ENCODE measurements at places on chromosomes 6 and 20.

DNA sequence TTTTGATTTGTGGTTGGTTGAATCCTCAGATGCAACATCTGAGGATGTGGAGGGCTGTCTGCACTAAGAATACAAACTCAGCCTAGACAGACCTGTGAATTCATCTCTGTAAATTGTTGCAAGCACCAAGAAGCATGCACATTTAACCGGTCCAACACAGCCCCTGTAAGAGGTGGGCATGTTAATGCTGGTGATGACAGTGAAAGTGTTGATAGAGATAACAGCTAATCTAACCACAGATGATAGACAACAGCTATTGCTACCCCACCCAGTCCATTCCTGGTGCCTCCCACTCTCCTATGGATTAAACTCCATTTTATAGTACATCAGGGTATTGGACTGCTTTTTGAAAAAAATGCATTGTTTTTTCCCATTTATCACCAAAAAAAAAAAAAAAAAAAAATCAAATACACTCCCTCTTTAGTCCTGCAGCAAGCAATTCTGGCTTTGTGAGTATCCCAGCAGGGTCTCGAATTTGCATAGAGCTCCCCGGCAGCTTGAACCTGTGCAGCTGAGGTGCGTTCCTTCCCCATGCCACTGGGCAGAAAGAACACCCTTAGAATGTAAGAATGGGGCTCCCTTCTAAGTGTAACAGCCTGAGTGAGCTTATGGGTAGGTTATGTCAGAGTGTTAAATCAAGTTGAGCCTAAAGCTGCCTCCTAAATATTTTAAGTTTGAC is 270.9 kb upstream of the JARID2 start:
- DNase-seq: no peak

- DNase-seq: no peak
These were observed 123.3 kb downstream of the QRSL1 start for GRCh38 chr6:106752641-106753040.

- DNase-seq: no peak
These were observed 26.9 kb downstream of the CFAP61 start for GRCh38 chr20:20079102-20079784.

DNA sequence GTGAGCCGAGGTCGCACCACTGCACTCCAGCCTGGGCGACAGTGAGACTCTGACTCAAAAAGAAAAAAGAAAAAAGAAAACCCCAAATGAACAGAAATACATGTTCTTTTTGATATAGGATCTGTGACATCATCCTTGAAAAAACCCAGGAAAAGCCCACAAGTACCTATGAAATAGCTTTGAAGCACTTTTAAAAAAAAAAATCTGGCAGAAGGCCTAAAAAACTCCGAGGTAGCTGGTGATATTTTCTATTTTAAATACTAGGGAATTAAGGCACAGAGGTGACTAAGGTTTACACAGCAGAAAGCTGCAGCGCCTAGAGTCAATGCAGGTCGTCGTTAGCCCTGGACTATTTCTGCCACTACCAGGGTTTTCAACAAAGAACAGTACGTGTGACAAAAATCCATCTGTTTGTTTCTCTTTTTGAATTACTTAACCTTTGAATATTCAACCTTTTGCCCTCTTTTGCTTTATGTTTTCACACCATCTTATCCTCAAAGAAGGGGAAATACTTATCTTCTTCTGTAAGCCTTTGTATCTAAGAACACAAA is 39.4 kb upstream of the EEF1A1 start:
- peak; percentile 79 for DNase-seq

DNA sequence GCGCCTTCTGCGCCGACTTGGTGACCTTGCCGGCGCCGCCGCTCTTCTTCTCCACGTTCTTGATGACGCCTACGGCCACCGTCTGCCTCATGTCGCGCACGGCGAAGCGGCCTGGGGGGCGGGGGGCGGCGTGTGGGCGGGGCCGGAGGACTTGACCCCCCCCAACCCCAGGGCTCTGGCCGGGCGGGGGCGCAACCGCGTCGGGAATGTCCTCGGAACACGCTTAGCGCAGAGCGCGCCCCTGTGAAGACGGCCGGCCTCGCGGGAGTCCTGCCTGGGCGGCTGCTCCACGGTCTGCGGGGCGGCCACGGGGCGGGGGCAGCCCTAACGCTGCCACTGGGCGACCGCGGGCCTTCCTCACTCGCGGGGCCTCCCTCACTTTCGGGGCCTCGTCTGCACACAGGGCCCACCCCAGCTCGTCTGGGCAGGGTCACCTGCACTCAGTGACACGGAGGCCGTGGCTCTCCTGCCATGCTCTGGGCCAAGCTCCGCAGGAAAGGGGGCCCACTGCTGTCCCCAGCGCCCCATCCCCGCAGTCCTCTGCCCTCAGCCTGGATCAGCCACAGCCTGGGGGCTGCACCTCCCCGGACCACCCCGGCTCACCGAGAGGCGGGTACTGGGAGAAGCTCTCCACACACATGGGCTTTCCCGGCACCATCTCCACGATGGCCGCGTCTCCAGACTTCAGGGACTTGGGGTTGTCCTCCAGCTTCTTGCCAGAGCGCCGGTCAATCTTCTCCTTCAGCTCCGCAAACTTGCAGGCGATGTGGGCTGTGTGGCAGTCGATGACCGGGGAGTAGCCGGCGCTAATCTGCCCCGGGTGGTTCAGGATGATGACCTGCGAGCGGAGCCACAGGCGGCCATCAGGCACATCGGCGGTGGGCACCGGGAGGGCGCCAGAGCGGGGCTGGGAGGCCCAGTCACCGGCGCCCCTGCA is 10.3 kb downstream of the EEF1A2 start:
- no peak for DNase-seq

GRCh38 chr6:105400501-105400900 is 2.4 kb downstream of the PREP start:
- peak; percentile 62 for DNase-seq

- DNase-seq: no peak
These were observed 14.1 kb upstream of the EMILIN3 start for GRCh38 chr20:41380551-41381193.

GRCh38 chr20:58546416-58546711 is 31.2 kb upstream of the APCDD1L start:
- no peak for DNase-seq

DNA sequence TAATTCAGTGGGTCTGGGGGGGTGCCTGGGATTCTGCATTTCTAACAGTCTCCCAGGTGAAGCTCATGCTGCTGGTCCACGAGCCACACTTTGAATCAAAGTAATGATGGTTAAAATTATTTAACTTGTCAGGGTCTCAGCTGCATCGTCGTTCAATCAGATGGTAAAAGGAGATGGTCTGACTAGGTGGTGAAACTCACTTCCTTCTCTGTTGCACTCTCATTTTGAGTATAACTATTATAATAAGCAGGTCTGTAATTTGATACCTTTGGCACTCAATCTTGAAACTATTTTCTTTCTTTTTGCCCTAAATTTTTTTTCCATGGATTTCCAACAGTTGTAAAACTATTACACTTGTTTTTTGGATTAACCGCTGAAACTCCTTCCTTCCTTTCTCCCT is 292.5 kb downstream of the FARS2 start:
- no peak for DNase-seq

DNA sequence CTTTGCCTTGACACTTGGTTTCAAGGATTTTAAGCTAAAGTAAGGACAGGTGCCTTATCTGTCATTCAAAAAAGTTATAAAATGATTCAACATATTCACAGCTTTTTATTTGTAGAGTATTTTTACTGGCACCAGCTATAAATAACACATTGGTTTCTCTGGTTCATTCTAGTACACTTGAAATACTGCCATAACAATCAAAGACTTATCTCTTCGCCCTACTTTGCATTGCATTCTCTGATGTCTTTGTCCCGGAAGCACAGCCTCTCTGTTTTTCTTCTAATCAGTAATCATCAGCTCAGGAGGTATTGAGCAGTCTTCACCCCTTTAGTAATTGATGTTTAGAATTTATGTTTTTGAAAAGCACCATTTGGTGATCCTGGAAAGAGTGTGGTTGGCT is 156.4 kb downstream of the PDE10A start:
- no peak for DNase-seq

- DNase-seq: no peak
These were observed 46.6 kb downstream of the UBR2 start for GRCh38 chr6:42610416-42610815.

DNA sequence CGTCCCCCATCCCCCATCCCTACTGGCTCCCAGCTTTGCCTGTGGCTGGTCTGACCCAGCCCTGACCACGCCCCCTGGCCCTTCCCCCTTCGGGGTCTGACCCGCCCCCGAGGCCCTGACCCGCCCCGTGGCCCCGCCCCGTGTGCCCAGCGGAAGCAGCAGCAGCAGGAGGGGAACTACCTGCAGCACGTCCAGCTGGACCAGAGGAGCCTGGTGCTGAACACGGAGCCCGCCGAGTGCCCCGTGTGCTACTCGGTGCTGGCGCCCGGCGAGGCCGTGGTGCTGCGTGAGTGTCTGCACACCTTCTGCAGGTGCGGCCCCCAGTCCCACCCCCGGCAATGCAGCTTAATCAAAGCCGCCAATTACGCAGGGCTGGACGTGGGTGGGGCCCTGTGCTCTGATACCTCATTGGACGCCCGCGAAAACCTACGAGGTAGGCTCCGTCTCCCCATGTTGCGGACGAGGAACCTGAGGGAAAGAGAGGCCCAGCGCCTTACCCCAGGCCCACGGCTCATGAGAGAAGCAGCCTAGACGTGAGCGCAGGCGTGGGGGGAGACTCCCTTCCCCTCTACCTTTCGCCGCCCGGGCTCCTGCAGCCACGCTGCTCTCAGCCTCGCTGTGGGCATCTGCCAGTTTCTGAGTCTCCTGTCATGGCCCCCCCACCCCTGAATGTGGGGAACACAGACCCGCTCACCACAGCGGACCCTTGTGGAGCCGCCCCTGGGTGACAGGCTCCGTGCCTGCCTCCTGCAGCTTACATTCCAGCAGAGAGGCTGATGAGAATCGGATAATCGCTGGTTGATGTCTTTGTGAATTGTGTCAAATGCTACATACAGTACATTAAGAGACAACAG is 12.8 kb downstream of the RBCK1 start:
- peak; percentile 71 for DNase-seq

DNA sequence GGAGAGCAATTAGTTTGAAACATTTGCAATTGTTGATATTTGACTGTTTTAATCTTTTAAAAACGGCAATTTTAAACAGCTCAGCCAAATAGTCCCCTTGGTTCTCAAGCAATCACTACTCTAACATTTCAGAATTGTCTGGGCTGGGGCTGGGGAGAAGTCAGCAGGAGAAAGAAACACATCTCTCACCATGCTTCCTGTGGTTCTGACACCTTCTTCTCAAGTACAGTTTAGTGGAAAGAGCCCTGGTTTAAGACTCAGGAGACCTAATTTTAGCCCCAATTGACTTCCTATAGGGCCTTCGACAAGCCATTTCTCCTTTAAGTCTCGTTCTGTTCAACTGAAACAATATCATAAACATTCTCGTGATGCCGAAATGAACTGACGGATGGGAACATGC is 168.4 kb upstream of the CDYL start:
- no peak for DNase-seq

DNA sequence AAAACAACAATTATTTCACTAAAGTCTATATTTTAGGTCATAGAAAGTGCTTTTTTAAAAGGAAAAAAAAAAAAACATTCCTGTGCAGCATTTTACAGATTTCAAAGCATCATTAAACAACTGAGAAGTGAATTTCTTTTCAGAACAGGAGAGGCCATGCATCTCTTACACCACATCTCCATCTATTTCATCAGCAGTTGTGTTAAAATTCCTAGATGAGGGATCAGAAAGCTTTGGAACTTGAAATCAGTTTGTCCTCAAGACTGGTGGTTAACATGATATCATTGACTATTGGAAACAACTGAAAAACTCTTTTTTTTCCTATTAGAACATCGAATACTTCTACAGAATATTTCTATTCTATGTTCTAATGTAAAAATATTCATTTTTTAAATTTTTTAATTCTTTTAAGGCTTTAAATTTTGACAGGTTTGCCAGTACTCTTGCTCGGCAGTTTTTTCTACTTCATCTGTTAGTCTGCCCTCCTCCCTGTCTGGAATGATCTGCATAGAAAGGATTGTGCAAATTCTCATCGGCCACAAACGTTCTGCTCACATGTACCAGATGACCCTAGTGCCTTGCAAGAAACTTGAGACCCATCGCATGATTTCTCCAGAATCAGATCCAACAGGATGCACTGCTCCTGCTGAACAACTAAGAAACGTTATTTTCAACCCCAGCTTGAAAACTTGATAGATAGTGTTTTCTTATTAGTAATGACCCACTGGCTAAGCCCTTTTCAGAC is 411.0 kb upstream of the AGPAT4 start:
- no peak for DNase-seq

GRCh38 chr20:53920647-53921245 is 149.6 kb downstream of the BCAS1 start:
- no peak for DNase-seq

DNA sequence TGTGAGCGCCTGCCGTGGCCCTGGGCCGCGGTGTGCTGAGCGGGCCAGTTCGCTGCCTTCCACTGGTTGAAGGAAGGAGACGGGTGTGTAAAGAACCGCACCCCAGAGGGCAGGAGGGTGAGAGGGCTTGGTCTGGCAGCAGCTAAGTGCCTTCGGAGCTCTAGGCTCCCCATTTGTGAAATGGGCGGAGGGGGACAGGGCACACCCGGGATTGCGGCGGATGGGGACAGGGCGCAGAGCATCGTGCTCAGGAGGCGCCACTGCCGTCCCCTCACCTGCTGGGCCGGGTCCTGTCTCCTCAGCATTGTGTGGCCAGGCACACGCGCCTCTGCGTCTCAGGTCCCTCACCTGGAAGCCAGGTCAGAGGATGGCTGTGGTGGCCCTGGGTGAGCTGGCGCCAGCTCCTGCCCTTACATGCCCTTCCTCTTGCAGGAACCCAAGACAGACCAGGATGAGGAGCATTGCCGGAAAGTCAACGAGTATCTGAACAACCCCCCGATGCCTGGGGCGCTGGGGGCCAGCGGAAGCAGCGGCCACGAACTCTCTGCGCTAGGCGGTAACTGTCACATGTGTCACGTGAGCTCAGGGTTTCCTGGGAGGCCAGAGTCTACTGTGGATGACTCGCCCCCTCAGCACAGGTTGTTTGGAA is 3.1 kb downstream of the ADRM1 start:
- DNase-seq: no peak

DNA sequence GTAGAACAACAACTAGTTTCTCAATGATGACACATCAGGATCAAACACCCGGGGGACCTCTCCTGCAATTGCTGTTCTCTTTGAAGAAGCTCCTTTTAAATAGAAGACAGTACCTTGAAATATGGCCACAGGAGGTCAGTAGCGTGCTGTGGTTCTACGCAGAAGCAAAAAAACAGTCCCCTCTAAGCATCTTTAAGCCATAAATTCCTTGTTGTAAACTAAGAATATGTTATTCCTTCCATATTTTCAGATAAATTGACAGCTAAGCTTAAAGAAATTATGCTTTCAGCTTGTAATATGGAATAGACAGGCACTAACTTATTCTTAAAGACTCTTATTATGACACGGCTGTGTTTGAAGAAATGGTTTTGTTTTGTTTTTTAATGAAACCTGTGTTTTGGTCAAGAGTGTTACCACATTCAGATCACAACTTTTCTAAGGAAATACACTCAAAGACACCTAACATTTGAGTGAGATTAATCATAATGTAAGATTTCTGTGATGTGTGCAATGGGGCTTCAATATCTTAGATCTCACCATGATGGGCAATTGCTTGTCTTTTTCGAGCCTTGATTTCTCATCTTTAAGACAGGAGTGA is 49.7 kb upstream of the IL20RA start:
- peak; percentile 82 for DNase-seq

- DNase-seq: no peak
These were observed 24.8 kb downstream of the GNAS start for GRCh38 chr20:58877050-58877975.
